ENCODE measurements at places on chromosomes 12 and 14. TPM values are rescaled to one million over a fixed set of nuclear protein-coding genes. Genes with fewer than 3 reads are reported as not detected.

- H3K27ac ChIP-seq, result no peak overlapping the region
- H3K36me3 ChIP-seq, result peaks cover 4% of the 10 kb centered on the region
- DNase-seq, result no peak
Measured at GRCh38 chr14:52080808-52081755, 12.2 kb upstream of the NID2 start.

DNA sequence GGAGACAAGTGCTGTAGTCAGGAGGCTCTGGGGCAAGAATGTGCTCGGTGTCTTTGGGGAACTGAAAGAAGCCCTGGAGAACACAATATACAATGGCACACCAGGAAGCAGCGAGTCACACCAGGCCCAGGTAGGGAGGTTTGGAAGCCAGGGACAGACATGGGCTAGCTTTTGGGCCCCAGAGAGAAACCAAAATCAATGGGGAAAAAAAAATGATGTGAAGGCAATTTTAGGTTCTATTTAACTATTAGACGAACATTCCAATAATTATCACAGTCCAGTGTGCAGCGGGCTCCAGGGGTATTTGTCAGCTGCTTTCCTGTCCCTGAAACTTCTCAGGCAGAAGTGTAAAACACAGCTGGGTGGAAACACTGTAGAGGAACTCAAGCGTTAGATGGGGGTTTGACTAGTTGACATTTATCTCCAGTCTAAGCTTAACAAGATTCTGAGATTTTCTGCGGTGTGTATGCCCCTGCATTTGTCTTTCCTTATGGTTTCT is 21.8 kb upstream of the EGLN3 start:
- no peaks in the 10 kb centered on the region for H3K36me3 ChIP-seq
- H3K4me1 ChIP-seq, result no peaks in the 10 kb centered on the region
- H3K27me3 ChIP-seq, result no peaks in the 10 kb centered on the region
- DNase-seq, result no peak

The TAS2R30 gene
- 5.0 TPM for total RNA-seq

DNA sequence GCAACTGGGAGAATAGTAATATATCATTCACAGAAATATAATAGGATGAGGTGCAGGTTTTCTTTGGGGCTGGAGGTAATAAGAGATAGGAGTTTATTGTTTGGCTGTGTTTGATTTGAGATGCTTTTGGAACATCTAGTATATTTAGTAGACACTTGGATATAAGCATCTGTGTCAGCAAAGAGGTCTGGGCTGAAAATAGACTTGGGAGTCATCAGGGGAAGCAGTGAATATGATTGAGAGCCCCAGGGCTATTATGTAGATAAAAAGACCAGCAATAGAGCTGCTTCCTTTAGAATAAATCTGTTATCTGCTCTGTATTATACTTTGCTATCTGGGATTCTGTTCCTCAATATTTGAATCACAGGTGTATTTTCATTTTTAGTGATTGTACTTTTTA is 36.6 kb downstream of the SPATA7 start:
- no peaks in the 10 kb centered on the region for H3K27me3 ChIP-seq
- DNase-seq, result no peak
- peaks cover 28% of the 10 kb centered on the region for H3K36me3 ChIP-seq
- H3K27ac ChIP-seq, result no peak overlapping the region

DNA sequence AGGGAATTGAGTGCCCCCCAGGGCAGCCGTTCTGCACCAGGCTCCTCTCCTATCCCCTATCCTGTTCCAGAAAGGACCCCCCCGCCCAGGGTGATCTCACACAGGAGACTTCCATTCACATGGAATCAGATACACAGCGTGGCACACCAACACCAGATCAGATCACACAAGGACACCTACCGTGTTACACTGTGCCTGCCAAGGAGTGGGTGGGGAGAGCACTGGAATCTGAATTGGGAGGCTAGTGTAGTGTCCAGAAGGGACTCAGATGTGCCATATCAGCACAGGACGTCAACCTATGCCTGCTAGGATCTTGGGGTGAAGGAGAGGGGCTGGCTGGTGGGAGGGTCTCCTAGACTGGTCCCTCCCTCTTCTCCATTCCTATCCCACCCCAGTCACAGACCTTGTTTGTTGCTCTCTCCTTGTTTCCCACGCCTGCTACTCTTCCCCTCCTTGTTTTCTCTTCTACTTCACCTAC is 2.3 kb downstream of the PTMS start:
- peaks cover 3% of the 10 kb centered on the region for H3K36me3 ChIP-seq
- peaks cover 34% of the 10 kb centered on the region for H3K27me3 ChIP-seq
- no peak overlapping the region for H3K4me3 ChIP-seq
- no peak for DNase-seq

DNA sequence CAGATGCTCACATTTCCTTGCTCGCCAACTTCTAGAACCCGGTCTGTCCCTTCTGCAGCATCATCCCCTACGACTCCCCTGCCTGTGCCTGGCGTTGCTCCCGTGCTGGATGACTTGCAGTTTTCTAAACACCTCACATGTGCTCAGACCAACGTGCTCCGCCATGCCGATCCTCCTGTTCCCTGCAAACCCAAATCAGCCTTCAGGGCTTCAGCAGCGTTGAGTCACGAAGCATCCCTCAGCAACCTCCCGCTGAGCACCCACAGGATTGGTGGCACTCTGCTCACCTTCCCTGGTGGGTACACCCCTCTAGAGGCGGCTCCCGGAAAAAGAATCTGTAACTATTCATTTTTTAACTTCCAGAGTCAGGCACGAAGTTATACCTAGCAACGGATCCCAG is 2.8 kb upstream of the PIWIL1 start:
- peaks cover 11% of the 10 kb centered on the region for H3K27me3 ChIP-seq

The CAPZA3 gene
- not detected for total RNA-seq

DNA sequence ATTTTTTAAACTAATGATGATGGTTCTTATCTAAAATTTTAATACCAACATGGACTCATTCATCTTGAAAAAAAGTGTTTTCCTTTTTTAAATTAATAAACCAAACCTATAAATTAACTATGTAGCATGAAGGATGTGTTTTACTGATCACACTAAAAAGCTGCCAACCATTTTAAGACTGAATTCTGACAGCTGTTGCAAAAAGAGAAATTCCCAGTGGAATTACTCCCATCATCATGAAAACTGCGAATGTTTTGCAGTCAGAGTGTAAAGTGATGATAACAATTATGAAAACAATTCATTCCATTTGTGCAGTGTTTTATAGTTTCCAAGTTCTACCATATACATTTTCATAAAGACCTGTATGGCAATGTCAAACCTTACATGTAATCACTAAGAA is 232.8 kb downstream of the SLC2A13 start:
- DNase-seq, result no peak
- H3K36me3 ChIP-seq, result no peaks in the 10 kb centered on the region
- H3K27ac ChIP-seq, result no peak overlapping the region
- H3K27me3 ChIP-seq, result no peaks in the 10 kb centered on the region
- no peak overlapping the region for H3K4me3 ChIP-seq

- peaks cover 4% of the 10 kb centered on the region for H3K36me3 ChIP-seq
- peaks cover 1% of the 10 kb centered on the region for H3K4me1 ChIP-seq
- H3K4me3 ChIP-seq, result no peak overlapping the region
- no peak for DNase-seq
- H3K27ac ChIP-seq, result no peak overlapping the region
Measured at GRCh38 chr12:103334466-103334865, 161.3 kb downstream of the C12orf42 start.

DNA sequence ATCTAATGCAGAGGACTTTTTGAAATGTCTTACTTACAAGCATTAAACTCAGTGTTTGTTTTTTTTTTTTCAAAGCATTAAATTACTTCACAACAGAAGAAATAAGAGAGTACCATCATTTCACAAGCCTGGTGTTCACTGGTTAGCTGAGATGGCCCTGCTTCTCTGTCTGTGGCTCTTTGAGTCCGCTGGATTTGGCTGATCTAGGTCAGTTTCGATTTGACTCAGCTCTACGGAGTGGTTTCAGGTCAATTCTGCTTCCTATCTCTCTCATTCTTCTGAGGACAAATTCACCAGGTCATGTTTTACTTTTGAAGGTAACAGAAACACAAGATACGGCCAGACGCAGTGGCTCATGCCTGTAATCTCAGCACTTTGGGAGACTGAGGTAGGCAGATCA is 1066.1 kb downstream of the FLRT2 start:
- no peaks in the 10 kb centered on the region for H3K27me3 ChIP-seq
- DNase-seq, result no peak
- no peak overlapping the region for H3K4me3 ChIP-seq
- H3K36me3 ChIP-seq, result no peaks in the 10 kb centered on the region

The TARBP2 gene
- 45.2 TPM for total RNA-seq

The FAM181A gene
- total RNA-seq, result not detected

The MIP gene
- not detected for total RNA-seq

DNA sequence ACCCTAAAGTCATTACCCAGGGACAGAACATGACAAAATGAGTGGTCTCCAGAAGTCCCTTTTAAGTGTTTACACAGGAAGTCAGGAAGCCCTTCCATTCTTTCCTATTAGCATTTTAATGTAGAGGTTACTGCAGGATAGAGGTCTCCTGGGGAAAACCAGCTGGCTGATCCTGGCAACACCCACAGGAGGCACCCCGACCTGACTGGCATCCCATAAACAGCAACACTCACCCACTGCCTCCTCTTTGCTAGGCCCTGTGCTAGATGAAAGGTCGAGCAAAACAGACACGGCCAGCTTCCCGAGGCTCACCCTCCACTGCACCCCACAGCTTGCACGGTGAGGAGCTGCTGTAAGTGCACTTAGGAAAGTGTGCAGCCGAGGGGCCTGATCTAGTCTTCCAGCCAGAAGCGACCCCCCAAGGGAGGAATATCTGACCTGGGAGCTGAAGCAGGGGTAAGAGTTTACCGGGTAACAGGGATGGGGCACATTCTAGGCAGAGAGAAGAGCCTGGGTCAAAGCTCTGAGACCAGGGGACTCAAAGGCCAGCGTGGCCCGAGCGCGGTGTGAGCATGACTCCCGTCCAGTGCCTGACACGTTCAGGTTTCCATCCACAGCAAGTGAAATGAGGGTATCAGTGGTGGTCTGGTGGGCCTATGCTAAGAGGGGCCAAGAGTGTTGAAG is 9.0 kb downstream of the DAZAP2 start:
- peaks cover 55% of the 10 kb centered on the region for H3K4me1 ChIP-seq
- H3K27ac ChIP-seq, result peak overlapping the region; percentile 95
- H3K27me3 ChIP-seq, result no peaks in the 10 kb centered on the region
- peak overlapping the region; percentile 16 for H3K4me3 ChIP-seq
- peaks cover 4% of the 10 kb centered on the region for H3K36me3 ChIP-seq

The WDHD1 gene
- 3.9 TPM for total RNA-seq

- peaks cover 11% of the 10 kb centered on the region for H3K4me1 ChIP-seq
- DNase-seq, result no peak
- no peaks in the 10 kb centered on the region for H3K36me3 ChIP-seq
- peak overlapping the region; percentile 25 for H3K4me3 ChIP-seq
- peak overlapping the region; percentile 43 for H3K27ac ChIP-seq
Measured at GRCh38 chr12:51822956-51823355, 25.6 kb downstream of the FIGNL2 start.

- no peak overlapping the region for H3K27ac ChIP-seq
- no peaks in the 10 kb centered on the region for H3K4me1 ChIP-seq
- no peak overlapping the region for H3K4me3 ChIP-seq
- peak; percentile 36 for DNase-seq
- H3K36me3 ChIP-seq, result no peaks in the 10 kb centered on the region
Measured at GRCh38 chr14:105498430-105499255, 7.6 kb downstream of the TEDC1 start.

The KRT75 gene
- not detected for total RNA-seq

- H3K27ac ChIP-seq, result no peak overlapping the region
- DNase-seq, result no peak
- H3K36me3 ChIP-seq, result no peaks in the 10 kb centered on the region
- H3K27me3 ChIP-seq, result no peaks in the 10 kb centered on the region
- H3K4me1 ChIP-seq, result no peaks in the 10 kb centered on the region
Measured at GRCh38 chr14:51087031-51087441, 7.9 kb downstream of the TRIM9 start.

- H3K36me3 ChIP-seq, result no peaks in the 10 kb centered on the region
- H3K4me3 ChIP-seq, result no peak overlapping the region
- DNase-seq, result no peak
- H3K27me3 ChIP-seq, result no peaks in the 10 kb centered on the region
Measured at GRCh38 chr12:74171478-74171909, 366.1 kb upstream of the ATXN7L3B start.

DNA sequence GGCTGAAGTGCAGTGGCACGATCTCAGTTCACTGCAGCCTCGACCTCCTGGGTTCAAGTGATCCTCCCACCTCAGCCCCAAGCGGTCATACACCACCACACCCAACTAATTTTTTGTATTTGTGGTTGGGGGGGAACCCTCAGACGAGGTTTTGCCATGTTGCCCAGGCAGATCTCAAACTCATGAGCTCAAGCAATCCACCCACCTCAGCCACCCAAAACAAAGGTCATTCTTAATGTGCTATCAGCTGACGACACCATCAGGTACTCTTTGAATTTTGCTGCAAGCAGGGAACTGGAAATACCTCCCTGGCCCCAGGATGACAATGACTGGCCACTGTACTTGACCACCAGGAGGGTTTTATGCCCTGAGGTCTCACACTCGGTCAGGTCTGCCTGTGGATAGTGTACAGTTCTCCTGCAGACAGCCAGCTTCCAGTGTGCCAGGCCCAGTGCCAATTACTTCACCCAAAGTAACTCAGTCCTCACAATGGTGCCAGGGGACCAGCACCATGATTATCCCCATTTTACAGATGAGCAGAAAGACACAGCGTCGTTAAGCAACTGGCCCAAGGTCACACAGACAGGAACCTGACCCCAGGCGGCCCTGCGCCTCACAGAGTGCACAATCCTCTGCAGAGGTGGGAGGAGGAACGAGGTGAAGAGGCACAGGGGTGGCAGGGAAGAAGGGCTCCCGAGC is 42.9 kb downstream of the ITPK1 start:
- peak overlapping the region; percentile 29 for H3K27ac ChIP-seq
- H3K4me3 ChIP-seq, result peak overlapping the region; percentile 31
- peaks cover 89% of the 10 kb centered on the region for H3K4me1 ChIP-seq
- H3K27me3 ChIP-seq, result no peaks in the 10 kb centered on the region
- no peaks in the 10 kb centered on the region for H3K36me3 ChIP-seq

The MYF6 gene
- total RNA-seq, result not detected

DNA sequence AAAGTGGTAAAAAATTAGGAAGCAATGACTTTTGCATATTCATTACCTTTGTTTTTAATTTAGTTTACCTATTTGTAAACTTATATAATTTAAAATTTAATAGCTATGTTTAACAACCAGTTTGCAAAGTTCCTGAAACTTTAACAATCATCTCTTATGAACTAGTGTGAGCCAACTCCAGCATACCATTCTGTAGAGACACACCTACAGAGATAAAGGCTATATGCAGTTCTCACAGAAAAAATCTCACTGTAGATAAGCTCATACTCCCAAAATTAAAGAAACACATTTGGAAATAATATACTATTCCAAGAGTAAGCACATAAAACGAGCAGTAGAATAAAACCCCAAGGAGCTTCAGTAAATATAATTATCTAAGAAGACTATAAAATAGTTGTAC is 77.5 kb downstream of the CDK17 start:
- no peak overlapping the region for H3K4me3 ChIP-seq
- no peak overlapping the region for H3K27ac ChIP-seq

The GALNT6 gene
- 1.9 TPM for total RNA-seq

DNA sequence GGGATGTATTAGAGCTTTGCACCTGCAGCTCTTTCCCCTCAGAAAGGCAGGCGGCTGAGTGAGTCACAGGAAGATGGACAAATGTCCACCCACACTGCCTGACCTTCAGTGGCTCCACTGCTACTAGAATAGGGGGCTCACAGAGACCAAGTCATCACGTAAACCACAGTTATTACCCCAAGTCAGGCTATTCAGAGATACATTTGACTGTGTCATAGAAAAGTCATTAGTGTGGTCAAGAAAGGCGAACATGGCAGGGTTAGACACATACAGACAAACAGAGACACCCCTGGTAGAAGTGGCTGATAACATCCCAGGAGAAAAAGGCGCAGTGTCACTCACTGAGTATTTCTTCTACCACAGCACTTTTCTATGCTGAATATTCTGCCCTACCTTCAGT is 36.0 kb downstream of the GCH1 start:
- peak overlapping the region; percentile 9 for H3K27ac ChIP-seq
- H3K4me3 ChIP-seq, result no peak overlapping the region
- H3K36me3 ChIP-seq, result peaks cover 5% of the 10 kb centered on the region
- peaks cover 31% of the 10 kb centered on the region for H3K4me1 ChIP-seq
- no peak for DNase-seq

The CNTN1 gene
- not detected for total RNA-seq
